Neural crest cell (in vitro differentiated cells): ENCODE measurements at places on chromosomes 7 and 10.

DNA sequence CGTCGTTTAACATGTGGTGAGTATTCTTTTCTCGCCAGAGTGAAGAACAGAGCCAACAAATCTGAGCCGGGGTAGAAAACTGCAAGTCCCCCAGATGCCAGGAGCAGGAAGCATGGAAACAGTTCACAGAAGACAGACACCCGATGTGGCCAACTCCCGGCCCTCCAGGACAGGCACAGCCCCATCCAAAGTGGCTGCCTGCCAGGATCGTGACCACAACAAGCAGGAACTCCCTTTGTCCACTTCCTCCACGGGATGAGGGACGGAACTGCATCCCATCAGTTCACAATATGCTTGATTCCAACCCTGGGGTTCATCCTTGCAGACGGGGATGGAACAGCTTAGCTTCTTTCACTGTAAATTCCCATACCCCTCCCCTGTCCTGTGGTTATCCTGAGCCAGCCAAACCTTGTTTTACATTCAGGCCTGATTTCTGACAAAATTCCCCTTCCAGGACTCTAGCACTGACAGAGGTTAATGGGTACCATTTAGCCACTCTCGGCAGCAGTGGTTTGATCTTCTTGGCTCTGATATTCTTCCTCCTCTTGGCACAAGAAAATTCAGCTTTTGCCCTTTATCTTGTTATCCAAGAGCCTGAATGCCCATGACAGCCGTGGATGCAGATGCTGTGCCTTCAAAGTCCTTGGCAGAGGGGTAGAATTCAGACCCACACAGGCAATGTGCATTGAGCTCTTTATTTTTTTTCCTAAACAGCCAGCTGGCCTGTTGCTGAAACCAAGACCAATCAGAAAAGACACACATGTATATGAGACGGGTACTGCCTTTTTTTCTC lies 105.5 kb upstream of the FAM204A start:
- no peak for DNase-seq

DNA sequence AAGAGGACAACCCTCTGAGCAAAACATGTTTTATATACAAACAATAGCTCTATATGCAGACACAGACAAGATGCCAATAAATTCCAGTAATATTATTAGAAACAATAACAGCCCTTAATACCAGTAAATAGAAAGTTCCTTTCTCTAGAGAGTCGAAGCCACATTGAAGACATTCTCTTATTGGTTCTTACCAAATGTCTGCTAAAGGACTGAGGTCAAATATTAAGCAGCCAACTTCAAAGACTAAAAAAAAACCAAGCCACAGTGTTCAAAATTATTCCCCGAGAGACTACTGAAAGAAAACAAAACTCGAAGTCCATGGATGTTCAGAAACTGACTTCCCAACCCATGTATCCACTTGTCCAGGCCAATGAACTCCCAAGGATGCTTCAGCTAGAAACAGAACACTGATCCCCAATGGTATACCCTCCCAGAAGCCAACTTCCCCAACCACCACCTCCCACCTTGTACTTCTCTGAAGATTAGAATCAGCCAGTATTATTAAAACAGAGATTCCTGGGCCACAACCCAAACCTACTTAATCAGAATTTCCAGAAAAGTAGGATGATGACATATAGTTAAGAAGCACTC lies 51.9 kb downstream of the FAM13C start:
- DNase-seq: no peak

DNA sequence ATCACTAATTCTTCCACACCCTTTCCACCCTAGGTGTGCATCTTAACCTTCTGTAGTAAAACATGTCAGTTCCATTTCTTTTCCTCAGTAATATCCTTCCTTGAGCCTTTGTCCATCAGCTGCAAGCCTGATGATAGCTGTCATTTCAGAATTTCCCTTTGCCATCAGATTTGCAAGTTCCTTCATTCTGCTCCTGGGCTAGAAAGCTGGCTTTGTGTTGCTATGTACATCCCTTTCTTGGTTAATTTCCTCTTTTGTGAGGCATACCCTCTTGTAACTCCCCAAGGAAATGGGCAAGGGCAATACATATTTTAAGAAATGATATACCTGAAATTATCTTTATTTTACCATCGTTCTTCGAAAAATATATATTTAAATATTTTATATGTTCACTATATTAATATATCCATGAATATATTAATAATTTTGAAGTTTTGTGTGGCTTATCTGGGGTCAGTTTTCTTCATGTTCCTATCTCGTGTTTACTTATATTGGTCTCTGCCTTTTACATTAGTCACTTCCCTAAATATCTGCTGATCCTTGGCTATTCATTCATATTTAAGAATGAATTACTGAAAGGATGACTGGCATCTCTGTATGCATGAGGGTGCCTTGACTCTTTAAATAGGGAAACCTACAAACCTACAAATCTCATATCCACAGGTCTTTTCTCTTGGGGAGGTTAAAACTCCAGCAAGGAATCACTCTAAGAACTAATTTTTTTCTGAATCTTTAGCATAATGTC lies 143.8 kb downstream of the ZNF22 start:
- DNase-seq: no peak

- no peak for DNase-seq
These were observed 1310.8 kb downstream of the XPNPEP1 start for GRCh38 chr10:108612485-108612884.

DNA sequence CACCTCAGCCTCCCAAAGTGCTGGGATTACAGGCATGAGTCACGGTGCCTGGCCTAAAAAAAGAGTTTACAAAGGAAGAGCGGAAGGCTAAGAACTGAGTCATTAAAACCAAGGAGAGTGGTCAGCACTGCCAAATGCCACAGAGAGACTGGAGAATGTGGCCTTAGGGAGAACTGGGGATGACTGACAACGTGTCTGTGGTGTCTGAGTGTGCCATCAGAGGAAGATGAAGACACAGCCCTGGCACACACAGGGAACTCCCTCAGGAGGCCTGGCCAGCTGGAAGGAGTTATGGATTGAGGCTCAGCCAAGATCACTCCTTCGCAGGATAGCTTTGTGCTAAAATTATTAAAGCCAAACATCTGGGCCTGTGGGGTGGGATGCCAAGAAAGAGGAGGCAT lies 3.9 kb upstream of the INA start:
- no peak for DNase-seq

GRCh38 chr7:92333866-92334265 lies 88.1 kb downstream of the ANKIB1 start:
- DNase-seq: no peak

DNA sequence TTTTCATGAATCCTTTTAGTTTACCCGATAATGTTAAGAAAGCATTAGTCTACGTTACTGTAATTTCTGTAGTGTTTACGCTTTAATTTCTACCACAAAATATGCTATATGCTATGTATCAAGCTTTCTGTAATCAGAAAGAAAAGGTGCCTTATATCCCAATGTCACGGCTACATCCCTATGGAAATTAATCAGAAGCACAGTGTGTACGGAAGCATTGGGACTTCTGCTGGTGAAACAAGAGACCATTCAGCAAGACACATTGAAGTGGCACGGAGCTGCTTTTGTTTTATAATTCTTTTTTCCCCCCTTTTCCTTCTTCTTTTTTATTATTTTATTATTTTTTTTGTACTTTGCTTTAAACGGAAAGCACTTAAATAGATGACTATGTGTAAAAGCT lies 31.2 kb upstream of the SH2B2 start:
- DNase-seq: no peak

DNA sequence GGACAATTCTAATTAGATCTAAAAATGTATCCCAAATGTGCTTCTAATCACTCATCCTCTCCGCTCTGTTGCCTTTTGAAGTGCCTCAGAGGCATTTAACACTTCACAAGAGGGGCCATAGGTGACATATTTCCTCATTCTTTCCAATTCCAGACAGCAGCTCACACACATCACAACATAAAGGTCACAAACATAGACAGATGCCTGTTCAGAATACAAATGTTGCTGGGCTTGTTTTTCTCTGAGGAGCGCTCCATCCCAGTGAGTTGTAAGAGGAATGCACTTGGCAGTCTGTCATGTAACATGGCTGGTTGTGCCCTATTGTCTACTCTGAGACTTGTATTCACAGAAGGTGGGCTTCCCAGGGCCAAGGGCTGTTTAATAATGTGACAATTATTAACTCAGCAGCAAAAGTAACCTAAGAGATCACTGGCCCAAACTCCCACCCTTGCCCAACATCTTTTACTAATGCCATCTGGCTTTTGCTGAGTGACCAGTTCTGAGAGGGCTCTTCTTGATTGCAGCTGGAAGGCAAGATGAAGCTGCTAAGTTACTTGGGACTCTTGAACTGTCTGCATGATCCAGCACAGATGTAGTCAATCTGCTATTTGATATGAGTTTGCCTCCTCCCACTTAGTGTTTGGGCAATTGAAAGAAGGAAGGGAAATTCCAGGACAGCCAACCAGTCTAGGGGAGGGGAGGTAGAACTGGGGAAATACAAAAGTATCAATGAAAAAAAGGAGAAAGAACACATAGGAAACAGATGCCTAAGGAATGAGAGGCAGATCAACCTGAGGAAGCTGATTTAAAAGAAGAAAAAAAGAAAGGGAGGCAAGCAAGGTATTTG lies 13.6 kb downstream of the PON2 start:
- no peak for DNase-seq

DNA sequence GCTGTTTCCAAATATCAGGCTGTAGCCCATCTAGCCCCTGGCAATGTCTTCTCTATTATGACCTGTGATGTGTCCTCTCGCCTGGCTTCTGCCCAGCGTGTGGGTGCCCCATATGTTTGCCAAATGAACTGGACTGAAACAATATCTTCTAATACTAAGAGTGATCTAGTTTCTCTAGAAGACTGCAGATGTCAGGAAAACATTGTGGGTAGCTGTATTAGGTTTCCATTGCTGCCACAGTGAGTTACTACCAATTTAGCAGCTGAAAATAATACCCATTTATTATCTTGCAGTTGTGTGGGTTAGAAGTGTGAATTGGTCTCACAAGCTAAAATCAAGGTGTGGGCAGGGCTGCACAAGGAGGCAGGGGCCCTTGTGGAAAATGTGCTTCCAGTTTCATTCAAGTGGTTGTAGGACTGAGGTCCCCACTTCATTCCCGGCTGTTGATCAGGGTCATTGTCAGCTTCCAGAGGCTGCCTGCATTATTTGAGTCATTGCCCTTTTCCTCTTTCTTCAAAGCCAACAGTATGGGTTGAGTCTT lies 202.8 kb upstream of the BMPER start:
- DNase-seq: no peak

- no peak for DNase-seq
These were observed 1046.2 kb downstream of the XPNPEP1 start for GRCh38 chr10:108877095-108877561.

- DNase-seq: no peak
These were observed 312.8 kb upstream of the PRKCQ start for GRCh38 chr10:6892864-6893263.

DNA sequence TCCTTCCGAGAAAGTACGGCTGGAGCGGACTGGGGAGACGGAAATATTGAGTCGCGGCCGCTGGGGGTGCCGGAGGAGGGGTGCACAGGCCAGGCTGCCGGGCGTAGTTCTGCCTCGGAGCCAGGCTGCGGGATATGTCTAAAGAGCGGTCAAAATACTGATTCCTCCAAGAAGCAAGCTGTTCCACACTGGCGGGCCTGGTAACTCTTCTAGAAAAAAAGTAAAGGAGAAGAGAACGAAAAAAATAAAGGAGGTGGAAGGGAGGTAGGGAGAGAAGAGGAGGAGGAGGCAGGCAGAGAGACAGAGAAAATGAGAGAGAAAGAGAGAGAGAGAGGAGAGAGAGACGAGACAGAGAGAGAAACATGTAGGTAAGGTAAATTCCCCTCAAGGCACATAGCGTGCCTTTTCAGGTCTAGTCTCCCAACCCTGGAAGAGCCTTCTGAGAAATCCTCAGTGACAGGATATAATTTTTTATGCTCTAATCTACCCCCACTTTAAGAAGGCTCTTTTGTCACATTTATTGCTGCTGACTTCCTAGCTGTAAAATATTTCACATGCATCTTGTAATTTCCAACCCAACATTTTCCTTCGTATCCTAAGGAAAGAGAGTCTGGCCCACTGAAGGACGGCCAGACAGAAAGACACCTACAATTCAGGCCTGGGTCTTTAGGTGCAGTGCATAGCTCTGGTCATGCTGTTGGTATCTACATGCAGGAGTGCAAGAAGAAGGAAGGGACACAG lies 5.7 kb downstream of the DLX5 start:
- no peak for DNase-seq

- peak; percentile 42 for DNase-seq
These were observed 102.3 kb downstream of the JAZF1 start for GRCh38 chr7:28078036-28078901.

- DNase-seq: peak; percentile 44
These were observed 255.0 kb upstream of the SP8 start for GRCh38 chr7:21041666-21042065.

DNA sequence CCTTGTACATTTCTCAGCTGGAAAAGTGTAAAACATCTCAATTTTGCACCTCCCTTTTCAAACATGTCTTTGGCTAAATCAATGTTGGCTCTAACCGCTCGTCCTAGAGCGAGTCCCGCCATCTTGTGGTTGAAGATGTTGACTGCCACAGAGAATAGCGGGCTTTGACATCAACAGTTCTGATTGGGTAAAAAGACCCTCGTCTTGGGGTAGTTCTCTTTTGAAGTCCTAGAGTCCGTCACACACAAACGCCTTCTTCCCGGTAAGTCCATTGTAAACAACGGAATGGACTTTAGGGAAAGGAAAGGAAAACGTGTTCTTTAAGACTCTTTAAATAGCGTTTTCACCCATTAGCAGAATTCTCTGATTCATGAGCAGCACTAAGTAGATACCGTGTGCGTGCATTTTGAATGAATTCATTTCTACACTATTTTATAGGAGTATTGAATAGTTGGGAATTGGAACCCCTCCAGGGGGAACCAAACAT lies 452 bp upstream of the RPP30 start:
- peak; percentile 54 for DNase-seq

GRCh38 chr10:122854648-122855047 lies 9.0 kb upstream of the CUZD1 start:
- no peak for DNase-seq

GRCh38 chr10:125120053-125120710 lies 40.2 kb downstream of the CTBP2 start:
- DNase-seq: no peak

DNA sequence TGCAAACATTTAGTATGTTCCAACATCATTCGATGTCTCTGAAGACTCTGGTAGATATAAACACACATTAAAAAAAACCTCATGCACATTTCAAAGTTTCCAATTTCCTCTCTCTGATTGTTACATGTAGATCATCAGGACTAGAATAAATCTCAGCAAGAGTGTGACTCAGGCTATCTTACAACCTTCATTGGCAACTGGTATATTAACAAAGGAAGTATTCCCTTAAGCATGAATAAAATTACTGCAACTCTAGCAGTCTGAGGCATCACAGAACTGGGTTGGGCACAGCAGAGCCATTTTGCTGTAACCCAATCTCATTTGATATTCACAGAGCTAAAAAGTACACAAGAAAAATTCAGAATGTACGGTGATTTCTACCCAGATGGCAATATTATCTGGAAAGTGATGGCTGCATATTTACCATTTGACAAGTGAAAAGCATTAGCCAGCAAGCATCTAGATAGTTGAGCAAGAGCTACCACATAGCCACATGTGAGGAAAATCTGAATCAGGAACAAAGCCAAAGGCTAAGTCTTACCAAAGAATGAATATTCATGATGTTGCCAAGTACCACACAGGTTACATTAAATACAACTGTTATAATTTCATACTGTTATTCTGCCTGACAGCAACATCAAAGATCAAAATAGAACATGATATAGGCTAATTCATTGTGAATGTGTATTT lies 232.2 kb downstream of the CRPPA start:
- no peak for DNase-seq

GRCh38 chr10:77223526-77224460 lies 413.8 kb downstream of the KCNMA1 start:
- no peak for DNase-seq
